Ascending aorta (tissue), 2 donors: ENCODE measurements at places on chromosomes 1 and 21. TPM values are rescaled to one million over a fixed set of nuclear protein-coding genes. Genes with fewer than 3 reads are reported as not detected.

SYTL1 gene
- total RNA-seq, result 0.21 TPM

BCAR3 gene
- total RNA-seq, result 41.0 TPM

DNA sequence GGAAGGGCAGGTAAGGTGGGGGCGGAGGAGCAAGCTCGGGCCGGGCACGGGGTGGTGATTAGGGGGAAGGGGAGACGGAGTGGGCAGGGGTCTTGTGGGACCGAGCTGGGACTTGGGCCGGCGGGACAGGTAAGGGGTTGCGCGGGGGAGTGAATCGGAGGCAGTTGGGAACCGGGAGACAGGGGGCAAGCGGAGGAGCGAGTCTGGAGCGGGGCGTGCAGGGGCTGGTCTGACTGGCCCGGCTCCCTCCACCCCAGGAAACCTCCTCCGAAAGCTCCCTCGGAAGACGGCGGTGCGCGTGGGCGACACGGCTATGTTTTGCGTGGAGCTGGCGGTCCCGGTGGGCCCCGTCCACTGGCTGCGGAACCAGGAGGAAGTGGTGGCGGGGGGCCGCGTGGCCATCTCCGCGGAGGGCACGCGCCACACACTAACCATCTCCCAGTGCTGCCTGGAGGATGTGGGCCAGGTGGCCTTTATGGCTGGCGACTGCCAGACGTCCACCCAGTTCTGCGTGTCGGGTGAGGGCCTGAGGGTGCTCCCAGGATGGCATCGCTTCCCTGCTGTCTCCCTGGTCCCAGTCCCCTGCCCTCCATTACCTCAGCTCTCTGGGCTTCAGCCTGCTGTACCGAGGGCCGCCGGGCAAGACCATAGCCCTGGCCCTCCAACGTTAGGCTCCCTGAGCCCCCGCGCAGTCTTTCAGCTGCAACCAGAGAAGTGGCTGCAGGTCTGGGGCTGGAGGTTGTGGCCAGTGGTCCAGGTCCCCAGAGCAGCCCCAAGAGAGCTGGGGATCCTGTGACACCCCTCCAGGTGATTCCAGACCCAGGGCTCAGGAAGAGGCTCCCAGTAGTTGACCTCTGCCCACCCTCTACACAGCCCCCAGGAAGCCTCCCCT, 6.3 kb downstream of the OBSCN start:
- peak overlapping the region; percentile 48 for H3K4me3 ChIP-seq
- H3K27ac ChIP-seq, result no peak overlapping the region
- H3K27me3 ChIP-seq, result no peaks in the 10 kb centered on the region
- H3K36me3 ChIP-seq, result no peaks in the 10 kb centered on the region
- DNase-seq, result no peak

DNA sequence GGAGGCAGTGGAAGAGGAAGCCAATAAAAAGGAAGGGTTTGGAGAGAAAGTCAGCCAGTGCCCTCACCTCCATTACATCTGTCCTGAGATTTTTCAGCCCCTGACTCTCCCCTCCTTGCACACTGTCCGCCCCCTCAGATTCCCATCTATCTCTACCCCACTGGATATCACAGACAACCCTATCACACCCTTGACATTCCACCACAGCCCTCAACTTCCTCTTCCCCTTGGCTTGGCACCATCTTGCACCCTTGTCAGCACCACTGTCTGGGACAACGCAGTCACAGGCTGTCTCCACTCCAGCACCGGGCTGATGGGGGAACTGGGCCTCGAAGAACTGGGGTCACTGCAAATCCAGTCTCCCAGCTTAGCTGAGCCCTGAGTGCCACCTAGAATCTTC, 14.2 kb upstream of the PLEKHA6 start:
- H3K36me3 ChIP-seq, result no peaks in the 10 kb centered on the region
- no peaks in the 10 kb centered on the region for H3K27me3 ChIP-seq
- no peak for DNase-seq
- peaks cover 3% of the 10 kb centered on the region for H3K4me1 ChIP-seq
- no peak overlapping the region for H3K27ac ChIP-seq

DNA sequence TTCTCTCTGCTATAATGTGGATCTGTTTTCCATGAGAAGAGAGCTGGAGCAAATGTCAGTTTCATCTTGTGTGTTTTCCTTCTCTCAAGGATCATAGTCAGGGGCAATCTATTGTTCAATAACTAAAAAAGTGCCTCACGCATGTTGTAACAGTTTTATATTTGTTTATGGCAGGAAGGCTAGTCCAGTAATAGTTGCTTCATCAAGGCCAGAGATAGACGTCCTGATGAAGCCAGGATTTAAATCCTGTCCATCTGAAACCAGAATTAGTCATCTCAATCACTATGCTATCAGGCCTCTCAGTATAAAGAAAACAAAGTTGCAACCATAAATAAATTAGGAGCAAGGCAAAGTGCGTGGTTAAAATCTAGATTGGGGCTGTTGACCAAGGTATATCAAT, 30.2 kb upstream of the DUSP10 start:
- H3K4me3 ChIP-seq, result no peak overlapping the region
- no peaks in the 10 kb centered on the region for H3K36me3 ChIP-seq
- H3K4me1 ChIP-seq, result no peaks in the 10 kb centered on the region
- no peak overlapping the region for H3K27ac ChIP-seq
- H3K27me3 ChIP-seq, result no peaks in the 10 kb centered on the region

DNA sequence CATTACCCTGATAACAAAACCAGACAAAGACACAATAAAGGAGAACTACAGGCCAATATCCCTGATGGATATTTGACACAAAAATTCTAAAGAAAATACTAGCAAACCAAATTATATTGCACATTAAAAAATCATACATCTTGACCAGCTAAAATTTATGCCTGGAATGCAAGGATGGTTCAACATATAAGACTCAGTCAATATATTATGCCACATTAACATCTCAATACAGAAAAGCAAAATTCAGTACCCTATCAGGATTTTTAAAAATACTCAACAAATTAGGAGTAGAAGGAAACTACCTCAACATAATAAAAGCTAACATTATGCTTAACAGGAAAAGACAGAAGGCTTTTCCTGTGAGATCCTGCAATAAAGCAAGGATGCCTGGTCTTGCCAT, 177.1 kb downstream of the MAGI3 start:
- H3K36me3 ChIP-seq, result no peaks in the 10 kb centered on the region
- no peak for DNase-seq
- H3K27ac ChIP-seq, result no peak overlapping the region
- no peaks in the 10 kb centered on the region for H3K27me3 ChIP-seq
- no peak overlapping the region for H3K4me3 ChIP-seq

SASS6 gene
- total RNA-seq, result 7.0 TPM

GRCh38 chr1:226984521-226985238, 44.6 kb downstream of the COQ8A start:
- no peak for DNase-seq
- peaks cover 25% of the 10 kb centered on the region for H3K36me3 ChIP-seq
- no peak overlapping the region for H3K4me3 ChIP-seq
- peaks cover 8% of the 10 kb centered on the region for H3K4me1 ChIP-seq
- no peak overlapping the region for H3K27ac ChIP-seq

NRAS gene
- 10.7 TPM for total RNA-seq

DNA sequence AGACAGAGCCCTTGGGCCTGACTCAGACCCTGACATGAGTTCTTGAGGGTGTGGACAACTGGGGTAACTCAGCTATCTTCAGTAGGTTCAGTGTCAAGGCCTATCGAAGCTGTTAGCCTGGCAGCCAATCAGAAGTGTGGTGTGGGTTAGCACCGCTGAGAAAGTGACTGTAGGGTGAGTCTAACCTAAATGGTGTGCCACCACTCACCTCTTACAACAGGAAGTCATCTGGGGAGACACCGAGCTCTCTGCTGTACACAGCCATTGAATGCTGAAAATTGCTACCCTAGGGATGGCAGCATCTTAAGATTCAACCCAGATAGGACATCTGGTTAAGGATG, 44.6 kb downstream of the RASSF5 start:
- no peak overlapping the region for H3K27ac ChIP-seq
- H3K36me3 ChIP-seq, result no peaks in the 10 kb centered on the region
- DNase-seq, result no peak
- H3K27me3 ChIP-seq, result no peaks in the 10 kb centered on the region
- H3K4me1 ChIP-seq, result peaks cover 9% of the 10 kb centered on the region
- H3K4me3 ChIP-seq, result no peak overlapping the region

GRCh38 chr1:10868599-10868965, 72.1 kb upstream of the CASZ1 start:
- H3K4me1 ChIP-seq, result no peaks in the 10 kb centered on the region
- H3K27ac ChIP-seq, result no peak overlapping the region
- H3K4me3 ChIP-seq, result no peak overlapping the region
- DNase-seq, result no peak

DNA sequence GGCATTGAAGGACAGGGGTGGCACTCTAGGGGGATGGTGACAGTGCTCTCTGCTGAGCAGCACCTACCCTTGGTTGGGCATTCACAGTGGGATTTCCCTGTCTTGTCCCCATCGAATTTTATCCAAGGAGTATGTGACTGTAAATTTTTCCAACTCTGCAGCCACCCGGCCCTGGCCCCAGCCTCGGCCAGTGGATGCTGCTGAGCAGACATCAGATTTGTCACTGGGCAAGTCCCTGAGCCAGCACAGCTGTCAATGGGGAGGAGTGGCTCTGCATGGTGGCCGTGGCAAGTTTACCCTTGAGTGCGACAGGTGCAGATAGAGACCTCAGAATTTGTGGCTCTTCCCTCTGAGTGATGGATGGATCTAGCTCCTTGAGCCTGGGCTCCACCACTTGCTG, 240.2 kb upstream of the CSF3R start:
- DNase-seq, result peak; percentile 59
- no peak overlapping the region for H3K4me3 ChIP-seq
- H3K27ac ChIP-seq, result no peak overlapping the region
- H3K36me3 ChIP-seq, result no peaks in the 10 kb centered on the region

C1orf141 gene
- total RNA-seq, result not detected

ADORA1 gene
- total RNA-seq, result 2.0 TPM

TMEM240 gene
- total RNA-seq, result not detected

- no peaks in the 10 kb centered on the region for H3K27me3 ChIP-seq
- no peak overlapping the region for H3K4me3 ChIP-seq
- H3K36me3 ChIP-seq, result no peaks in the 10 kb centered on the region
- no peak for DNase-seq
- H3K27ac ChIP-seq, result no peak overlapping the region
Measured at GRCh38 chr1:7517611-7518330, 253.3 kb upstream of the VAMP3 start.

DNA sequence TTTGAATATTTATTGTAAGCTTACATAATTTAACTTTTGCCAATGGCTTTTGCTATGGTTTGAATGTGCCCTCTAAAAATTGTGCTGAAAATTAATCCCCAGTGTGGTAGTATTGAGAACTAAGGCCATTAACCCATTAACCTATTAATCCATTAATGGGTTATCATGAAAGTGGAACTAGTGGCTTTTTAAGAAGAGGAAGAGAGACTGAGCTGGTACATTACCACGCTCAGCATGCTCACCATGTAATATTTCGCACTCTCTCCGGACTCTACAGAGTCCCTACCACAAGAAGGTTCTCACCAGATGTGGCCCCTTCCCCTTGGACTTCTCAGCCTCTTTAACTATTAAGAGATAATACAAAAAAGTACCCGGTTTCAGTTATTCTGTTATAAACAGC, 164.4 kb upstream of the ZRANB2 start:
- no peak overlapping the region for H3K27ac ChIP-seq
- H3K4me1 ChIP-seq, result no peaks in the 10 kb centered on the region
- no peak overlapping the region for H3K4me3 ChIP-seq
- no peak for DNase-seq

DNA sequence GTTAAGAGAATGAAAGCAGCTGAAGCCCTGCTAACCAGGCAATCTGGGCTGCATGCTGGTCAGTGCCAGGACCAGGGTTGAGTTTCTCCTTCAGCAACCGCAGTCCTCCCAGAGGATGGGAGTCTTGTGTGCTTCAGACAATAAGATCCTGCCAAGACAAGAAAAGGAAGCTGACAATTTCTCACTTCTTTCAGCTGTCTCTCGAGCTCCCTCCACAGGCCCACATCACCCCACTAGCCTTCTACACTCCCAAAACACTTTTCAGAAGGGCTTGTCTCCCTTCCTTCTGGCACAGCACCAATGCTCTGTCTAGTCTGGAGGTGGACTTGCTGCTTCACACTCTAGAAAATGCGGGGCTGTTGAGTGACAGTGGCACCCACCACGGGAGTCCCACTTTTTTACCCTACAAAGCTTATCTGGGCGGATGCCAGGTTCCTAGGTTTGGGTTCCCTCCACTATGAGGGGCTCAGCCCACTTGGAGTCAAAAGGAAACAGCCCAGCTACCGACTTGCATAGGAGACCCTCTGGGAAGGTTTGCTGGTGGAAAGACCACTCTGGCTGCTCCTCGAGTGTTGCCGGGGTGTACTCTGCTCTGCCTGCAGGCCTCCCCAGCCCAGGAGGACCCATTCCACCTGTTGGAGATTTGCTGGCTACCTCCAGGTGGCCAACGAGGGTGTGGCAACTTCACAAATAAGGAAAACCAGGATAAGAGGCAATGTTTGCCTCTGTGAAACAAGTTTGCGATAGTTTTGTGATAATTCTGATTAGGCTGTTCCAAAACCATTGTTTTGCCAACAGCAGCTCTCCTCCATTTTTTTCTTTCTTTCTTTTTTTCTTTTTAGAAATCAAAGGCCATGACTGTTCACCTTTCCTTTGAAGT, 68.9 kb downstream of the TENT5C start:
- no peaks in the 10 kb centered on the region for H3K36me3 ChIP-seq
- peak overlapping the region; percentile 6 for H3K27ac ChIP-seq
- no peak for DNase-seq
- H3K4me1 ChIP-seq, result no peaks in the 10 kb centered on the region
- no peaks in the 10 kb centered on the region for H3K27me3 ChIP-seq

DNA sequence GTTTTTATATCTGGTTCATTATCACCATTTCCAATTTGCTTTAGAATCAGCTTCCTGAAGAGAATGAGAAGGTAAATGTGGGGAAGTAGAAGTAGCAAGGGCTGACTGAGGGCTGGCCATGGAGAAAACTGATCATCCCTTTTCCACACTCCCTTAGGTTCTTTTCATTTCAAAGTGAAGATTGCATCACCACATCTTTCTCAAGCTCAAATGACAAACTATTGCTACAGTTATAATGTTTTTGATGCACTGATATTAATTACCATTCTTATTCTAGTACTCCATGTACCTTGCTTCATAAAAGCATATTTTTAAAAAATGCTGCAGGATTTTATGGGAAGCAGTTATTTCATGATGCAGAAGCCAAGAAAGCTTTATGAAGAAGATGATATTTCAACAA, 7.9 kb upstream of the AK5 start:
- DNase-seq, result no peak
- H3K4me1 ChIP-seq, result no peaks in the 10 kb centered on the region
- no peaks in the 10 kb centered on the region for H3K27me3 ChIP-seq
- no peaks in the 10 kb centered on the region for H3K36me3 ChIP-seq
- no peak overlapping the region for H3K27ac ChIP-seq
- no peak overlapping the region for H3K4me3 ChIP-seq

OVAAL gene
- total RNA-seq, result not detected
